Eye (tissue), 1 donor: ENCODE measurements at places on chromosomes 7 and 10.
A peak's percentile ranks its signal among the peaks of the same experiment; 100 is the strongest.

GRCh38 chr7:32915041-32915536, 23.5 kb upstream of the KBTBD2 start:
- no peak for DNase-seq

- DNase-seq = no peak
Observed at GRCh38 chr10:99551616-99552015, 18.9 kb downstream of the NKX2-3 start.

DNA sequence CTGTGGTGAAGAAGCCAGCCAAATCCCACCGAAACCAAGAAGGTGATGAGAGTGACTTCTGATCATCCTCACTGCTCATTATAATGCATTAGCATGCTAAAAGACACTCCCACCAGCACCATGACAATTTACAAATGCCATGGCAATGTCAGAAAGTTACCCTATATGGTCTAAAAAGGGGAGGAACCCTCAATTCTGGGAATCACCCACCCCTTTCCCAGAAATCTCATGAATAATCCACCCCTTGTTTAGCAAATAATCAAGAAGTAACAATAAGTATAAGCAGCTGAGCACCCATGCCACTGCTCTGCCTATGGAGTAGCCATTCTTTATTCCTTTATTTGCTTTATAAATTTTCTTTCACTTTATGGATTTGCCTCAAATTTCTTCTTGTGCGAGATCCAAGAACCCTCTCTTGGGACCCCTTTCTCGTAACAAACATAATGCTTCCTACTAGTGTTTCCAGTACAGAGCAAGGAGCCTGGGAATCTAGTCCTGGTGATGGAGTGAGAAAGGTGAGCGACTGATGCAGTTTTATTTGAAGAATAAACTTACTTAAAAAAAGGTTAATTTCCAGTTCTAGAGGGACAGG, 18.4 kb upstream of the EXOC6 start:
- no peak for DNase-seq

GRCh38 chr7:3710531-3710930, 409.5 kb downstream of the SDK1 start:
- DNase-seq = no peak

DNA sequence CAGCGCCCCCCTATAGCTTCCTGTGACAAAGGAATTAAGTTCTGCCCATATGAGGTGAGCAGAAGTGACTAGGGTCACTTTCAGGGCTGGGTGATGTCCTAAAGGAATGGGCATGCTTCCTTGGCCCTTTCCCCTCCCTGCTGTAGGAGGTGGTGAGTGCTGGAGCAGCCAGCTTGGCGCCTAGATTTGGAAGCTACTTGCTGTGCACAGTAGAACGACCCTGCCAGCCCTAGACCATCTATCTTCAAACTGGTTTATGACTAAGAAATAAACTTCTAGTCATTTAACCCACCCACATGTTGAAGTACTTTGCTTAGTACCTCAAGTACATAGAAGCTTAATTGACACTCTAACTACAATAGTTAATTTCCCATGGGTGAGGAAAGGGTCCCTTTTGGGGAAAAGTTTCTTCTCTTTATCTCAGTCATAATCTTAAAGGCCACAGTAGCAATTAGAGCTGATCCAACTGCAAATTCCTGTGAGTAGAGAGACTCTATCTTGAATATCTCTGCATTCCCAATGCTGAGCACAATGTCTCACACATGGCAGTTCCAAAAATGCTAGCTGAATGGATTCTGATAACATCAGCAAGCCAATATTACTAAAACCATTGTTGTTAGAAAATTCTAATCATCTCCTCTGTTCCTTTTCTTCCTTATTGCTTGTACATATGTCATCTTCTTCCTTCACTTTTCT, 227.2 kb downstream of the RELN start:
- DNase-seq = no peak

- DNase-seq = no peak
Observed at GRCh38 chr7:50471970-50472369, 21.8 kb upstream of the FIGNL1 start.

DNA sequence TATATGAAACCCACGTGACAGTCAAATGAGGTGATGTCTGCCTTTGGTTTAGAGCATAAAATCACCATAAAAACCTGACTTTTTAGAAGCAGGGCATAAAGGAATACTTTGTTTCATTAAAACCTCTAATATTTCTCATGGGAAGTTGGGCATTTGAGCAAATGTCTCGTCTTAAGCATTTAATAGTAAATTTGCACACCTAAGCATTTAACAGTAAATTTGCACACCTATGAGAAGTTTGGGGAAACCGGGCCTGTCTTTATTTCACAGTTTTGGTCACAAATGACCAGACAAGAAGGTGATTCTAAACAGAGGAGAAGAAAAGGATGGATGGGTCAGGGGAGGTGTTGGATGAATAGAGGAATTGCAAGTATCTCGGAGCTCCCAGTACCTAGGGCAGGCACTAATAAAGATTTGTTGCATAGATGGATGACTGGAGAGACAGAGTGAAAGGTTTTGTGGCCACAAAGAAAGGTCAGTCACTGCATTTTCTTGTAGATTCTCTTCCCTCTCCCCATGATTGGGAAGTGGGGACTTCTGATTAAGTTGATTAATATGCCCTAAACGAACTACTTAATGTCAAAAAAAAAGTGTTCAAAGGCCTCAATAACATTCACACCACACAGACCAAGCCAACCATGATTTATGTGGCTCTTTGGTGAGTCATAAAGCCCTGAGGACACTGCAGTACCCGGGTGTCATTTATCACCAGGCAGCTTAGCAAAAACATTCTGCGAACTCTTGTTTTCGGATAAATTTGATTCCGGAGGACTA, 158.2 kb downstream of the SPAG6 start:
- no peak for DNase-seq

DNA sequence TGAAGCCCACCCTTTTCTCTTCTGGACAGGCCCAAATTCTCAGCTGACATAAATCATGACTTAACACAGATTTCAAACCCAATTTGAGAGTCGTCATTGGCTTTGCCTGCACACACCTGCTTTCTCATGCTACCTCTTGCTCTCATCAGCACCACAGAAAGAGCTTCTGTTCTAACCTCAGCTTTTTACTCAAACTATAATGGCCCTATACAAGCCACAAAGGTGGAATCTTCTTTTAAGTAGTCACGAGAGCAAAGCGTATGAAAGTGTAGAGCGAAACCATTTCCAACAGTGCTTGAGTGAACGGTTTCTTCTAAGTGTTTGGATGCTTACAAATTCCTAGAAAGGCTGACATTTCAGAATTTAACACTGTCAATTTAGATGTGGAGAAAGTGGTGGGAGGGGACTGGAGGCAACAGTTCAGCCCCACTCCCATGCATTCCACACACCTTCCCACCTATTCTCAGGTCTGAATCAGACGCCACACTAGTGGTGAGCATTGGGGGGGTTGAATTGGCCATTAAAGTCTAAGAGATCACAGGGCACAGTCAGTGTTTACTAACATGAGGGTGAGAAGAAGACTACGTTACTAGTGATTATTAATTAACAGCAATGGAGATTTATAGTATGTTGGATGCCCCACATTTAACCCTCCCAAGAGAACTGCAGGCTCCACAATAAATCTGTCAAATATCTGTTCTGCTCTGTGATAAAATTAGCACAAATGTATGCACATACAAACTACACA, 114.0 kb downstream of the PRKCQ start:
- no peak for DNase-seq

DNA sequence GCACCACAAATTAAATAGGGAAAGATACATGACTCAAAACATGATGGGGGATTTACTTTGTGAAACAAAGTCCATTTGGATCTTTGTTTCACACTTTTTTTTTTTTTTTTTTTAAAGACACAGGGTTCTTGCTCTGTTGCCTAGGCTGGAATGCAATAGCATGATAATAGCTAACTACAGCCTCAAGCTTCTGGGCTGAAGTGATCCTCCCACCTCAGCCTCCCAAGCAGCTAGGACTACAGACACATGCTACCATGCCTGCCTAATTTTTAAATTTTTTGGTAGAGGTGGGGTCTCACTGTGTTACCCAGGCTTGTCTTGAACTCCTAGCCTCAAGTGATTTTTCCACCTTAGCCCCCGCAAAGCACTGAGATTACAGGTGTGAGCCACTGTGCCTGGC, 172.6 kb upstream of the KLF14 start:
- DNase-seq = no peak

DNA sequence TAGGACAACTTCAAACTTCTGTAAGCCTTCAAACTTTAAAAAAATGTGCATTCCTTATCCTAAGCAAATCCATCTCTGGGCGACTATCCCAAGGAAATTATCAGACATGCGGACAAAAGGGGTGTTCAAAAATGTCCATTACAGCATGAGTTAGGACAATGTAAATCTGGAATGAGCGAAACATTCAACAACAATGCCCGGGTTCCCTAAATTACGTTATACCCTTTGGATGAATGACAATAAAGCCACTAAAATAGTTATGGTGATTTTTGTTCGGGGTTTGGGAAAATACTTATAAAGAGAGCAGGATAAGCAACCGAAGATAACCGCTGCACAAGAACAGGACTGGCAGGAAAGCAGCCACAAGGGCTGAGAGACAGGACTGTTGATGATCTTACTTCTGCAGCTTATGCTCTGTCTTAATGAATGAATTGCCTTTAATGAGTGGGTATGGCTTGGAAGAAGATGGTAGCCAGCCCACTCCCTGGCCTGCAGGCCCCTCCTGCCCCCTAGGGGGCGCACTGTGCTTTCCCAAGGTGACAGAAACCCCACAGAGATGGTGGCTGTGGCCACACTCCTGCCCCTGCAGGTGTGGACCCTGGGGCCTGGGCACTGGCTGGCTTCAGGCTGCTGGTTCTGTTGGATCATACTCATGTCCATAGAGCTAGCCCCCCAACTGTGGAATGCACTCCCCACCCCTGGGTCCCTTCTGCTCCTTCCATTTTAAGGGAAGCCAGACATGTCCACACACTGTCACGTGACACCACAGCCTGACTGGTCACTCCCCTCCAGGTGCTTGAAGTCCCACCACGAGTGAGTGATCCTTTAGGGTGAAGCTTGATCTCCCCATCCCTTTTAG, 45.0 kb downstream of the ZCCHC24 start:
- peak; percentile 59 for DNase-seq

- DNase-seq = no peak
Observed at GRCh38 chr7:43572516-43573049, 10.3 kb upstream of the STK17A start.

DNA sequence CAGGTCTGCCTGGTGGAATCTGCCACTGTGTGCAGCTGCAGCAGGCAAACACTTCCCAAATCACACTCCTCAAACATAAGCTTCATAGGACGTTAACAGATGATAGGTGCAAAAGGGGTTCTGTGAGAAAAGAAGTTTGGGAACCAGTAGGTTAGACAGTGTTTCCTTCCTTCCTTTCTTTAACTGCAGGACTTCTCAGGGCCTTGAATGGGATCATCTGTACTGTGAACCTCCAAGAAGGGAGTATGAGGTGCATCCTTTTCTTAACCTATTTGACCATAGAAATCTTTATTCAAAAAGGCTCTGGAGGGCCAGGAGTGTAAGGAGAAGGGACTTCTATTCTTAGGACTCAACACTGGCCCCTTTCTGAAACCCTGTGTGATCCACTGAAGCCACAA, 33.0 kb downstream of the CAMK2B start:
- DNase-seq = no peak

DNA sequence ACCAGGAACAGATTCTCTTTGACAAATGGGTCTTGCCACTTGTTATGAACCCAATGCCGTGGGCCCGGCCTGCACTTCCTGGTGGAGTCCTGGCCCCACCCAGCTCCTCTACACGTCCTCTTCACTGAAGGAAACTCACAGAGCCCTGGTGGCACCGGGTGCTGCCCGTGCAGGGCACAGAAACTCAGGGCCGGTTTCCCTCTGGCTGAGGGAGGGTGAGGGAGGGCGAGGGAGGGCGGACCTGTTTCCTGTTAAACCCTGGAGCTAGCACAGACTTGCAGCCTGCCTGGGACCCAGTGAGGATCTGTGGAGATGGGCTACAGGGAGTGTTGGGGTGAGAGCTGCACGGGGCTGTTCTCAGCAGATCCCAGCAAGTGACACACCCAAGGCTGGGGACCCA, 596.3 kb downstream of the PTPRN2 start:
- DNase-seq = no peak

GRCh38 chr10:91592266-91592975, 40.5 kb downstream of the PPP1R3C start:
- peak; percentile 27 for DNase-seq

- DNase-seq = no peak
Observed at GRCh38 chr10:79472449-79472848, 27.0 kb upstream of the ZCCHC24 start.

GRCh38 chr10:35276889-35277288, 59.4 kb upstream of the CCNY start:
- DNase-seq = no peak

- no peak for DNase-seq
Observed at GRCh38 chr10:114748241-114748640, 73.3 kb upstream of the FHIP2A start.

- no peak for DNase-seq
Observed at GRCh38 chr7:135995748-135996147, 18.6 kb upstream of the MTPN start.

GRCh38 chr7:101985057-101985902, 167.9 kb downstream of the CUX1 start:
- DNase-seq = peak; percentile 47

- DNase-seq = peak; percentile 79
Observed at GRCh38 chr7:119270045-119270464, 1002.9 kb upstream of the KCND2 start.

- peak; percentile 87 for DNase-seq
Observed at GRCh38 chr10:45249978-45250693, 65.3 kb downstream of the OR13A1 start.

DNA sequence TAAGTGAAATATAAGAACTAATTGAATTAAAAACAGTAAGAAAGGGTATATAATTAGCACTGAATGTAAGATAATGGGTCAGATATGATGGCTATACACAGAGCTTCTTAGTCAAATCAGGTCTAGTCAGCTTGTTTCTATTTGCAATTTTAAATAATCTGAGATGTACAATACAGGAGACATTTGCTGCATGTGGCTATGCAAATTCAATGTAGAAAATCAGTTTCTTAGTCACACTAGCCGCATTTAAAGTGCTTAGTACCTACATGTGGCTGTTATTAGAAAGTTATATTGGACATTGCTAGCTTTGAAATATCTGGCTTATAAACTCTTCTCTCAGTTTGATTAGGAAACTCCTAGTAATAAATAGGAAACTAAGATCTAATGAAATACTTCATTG, 25.3 kb downstream of the CCDC7 start:
- no peak for DNase-seq

DNA sequence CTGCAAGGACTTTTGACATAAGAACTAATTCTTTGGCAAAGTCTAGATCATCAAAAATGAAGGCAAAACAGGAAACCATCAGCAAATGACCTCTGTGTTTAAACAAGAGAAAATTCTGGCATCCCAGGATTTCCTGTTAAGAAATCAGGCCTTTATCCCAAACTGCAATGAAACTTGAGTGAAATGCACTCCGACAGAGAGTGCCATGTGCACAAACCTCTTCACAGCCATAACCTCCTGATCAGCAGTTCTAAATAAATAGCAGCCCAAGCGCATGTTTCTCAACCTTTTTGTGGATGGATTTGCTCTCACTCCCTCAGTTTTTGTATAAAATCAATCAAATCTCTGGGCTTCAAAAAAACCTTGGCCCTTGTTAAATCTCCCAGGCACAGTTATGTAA, 107.7 kb upstream of the EEPD1 start:
- no peak for DNase-seq

GRCh38 chr10:59181668-59182067, 5.2 kb downstream of the PHYHIPL start:
- peak; percentile 86 for DNase-seq
